Cardiac fibroblast (primary cell): ENCODE measurements at places on chromosomes 7 and 10.

GRCh38 chr7:117072620-117073118 is 119.4 kb downstream of the ST7 start:
- peak; percentile 55 for DNase-seq

DNA sequence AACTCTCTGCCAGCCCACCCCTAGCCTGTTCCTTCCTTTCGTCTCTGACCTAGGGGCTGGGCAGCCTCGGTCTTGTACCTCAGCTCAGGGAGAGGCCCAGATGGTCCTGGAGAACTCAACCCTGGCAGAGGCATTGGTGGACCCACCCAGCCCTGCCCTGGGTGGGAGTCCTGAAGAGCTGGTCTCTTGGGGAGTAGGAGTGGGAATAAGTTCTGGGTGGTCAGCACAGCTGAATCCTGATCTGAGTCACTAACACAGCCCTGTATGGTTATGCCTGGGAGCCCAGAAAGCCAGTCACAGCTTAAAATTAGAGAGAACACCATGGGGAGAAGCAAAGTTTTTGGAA is 84.0 kb downstream of the SORBS1 start:
- DNase-seq = no peak

GRCh38 chr7:44244282-44244681 is 43.5 kb downstream of the YKT6 start:
- DNase-seq = peak; percentile 13

- no peak for DNase-seq
Observed at GRCh38 chr7:1950066-1950451, 280.0 kb downstream of the ELFN1 start.

DNA sequence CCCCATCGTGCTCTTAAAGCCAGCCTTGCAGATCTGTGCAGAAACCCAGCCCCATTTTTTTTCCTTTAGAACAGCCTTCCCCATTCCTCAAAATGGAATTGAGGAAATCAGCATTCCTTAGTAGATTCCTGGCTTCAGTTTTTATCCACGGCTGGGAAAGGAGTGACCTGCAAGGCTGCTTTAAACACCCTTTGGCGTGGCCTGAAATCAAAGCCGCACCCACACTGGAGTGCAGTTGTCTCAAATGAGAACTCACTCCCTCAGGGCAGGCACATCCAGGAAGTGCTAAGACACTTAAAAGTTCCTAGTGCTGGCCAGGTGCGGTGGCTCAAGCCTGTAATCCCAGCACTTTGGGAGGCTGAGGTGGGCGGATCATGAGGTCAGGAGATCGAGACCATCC is 34.8 kb downstream of the HTR5A start:
- DNase-seq = no peak

GRCh38 chr7:155804897-155805825 is 7.1 kb downstream of the SHH start:
- DNase-seq = peak; percentile 76
